ENCODE measurements at places on chromosomes 16 and 17. TPM values are rescaled to one million over a fixed set of nuclear protein-coding genes. Genes with fewer than 3 reads are reported as not detected.

Gene KCTD11
- 2.9 TPM for total RNA-seq

Gene MRTFB
- 8.8 TPM for total RNA-seq

Gene TMEM238L
- not detected for total RNA-seq

Gene SRSF1
- total RNA-seq = 878 TPM

Gene TGFB1I1
- 24.8 TPM for total RNA-seq

Gene MYO1C
- total RNA-seq = 172 TPM

Gene CMTM1
- 0.91 TPM for total RNA-seq

Gene PERCC1
- not detected for total RNA-seq

Gene CD300LB
- total RNA-seq = not detected

Gene SPAG5
- 37.8 TPM for total RNA-seq

Gene EME1
- 2.6 TPM for total RNA-seq

Gene KRT33A
- not detected for total RNA-seq

Gene SLC43A2
- 13.0 TPM for total RNA-seq

Gene CSH2
- total RNA-seq = not detected

Gene SNAI3
- 0.32 TPM for total RNA-seq

Gene SLC38A8
- total RNA-seq = not detected

Gene FNDC8
- not detected for total RNA-seq

Measured in epithelial cell of umbilical artery (primary cell).